ENCODE measurements at places on chromosomes 3 and 15.

DNA sequence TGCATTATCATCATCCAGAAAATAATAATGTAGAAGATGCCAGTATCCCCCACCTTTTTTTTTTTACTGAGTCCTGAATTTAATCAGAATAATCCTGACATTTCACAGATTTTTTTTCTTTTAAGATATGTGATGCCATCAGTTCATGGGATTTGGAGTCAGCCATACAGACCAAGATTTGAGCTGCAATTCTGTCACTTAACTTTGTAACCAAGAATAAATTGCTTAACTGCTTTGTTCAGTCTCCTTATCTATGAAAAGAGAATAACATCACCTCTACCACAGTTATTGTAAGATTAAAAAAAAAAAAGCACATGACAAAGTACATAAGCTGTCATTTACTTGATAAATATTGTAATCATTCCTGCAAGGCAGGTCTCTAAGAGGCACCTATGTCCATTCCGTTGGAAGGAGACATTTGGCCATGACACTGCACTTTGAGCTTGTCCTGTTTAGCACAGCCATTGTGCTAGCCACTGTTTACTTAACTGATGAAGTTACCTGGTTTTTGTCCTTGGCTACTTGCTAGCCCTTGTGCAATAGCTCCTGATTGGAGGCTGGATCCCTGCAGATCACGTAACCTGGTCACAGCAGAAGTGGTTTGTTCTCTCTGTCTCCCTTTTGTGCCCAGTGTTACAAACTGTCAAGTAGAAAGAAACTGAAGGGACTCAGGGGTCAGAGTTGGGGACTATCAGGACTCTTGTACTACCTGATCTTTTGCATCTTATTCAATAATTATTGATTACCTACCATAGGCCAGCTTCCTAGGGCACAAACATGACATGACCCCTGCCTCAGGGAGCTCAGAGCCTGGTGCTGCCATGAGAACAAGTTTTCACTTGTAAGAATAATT is 306.0 kb downstream of the WDR72 start:
- no peak for DNase-seq

DNA sequence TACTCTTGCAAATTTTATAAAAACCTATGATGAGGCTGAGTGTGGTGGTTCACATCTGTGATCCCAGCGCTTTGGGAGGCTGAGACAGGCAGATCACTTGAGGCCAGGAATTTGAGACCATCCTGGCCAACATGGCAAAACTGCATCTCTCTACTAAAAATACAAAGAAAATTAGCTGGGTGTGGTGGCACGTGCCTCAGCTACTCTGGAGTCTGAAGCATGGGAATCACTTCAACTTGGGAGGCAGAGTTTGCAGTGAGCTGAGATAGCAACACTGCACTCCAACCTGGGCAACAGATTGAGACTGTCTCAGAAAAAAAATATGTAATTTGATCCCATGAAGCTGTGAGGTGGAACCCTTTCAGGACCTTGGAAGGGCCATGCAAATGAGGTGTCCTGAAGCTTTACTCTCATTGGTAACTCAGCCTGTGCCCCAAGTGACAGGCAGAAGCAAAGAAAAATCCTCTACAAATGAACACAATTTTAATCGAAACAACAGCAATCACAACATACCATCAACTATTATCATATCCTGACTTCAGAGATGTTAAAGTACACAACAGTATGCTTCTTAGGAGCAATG is 84.6 kb upstream of the CDV3 start:
- no peak for DNase-seq

DNA sequence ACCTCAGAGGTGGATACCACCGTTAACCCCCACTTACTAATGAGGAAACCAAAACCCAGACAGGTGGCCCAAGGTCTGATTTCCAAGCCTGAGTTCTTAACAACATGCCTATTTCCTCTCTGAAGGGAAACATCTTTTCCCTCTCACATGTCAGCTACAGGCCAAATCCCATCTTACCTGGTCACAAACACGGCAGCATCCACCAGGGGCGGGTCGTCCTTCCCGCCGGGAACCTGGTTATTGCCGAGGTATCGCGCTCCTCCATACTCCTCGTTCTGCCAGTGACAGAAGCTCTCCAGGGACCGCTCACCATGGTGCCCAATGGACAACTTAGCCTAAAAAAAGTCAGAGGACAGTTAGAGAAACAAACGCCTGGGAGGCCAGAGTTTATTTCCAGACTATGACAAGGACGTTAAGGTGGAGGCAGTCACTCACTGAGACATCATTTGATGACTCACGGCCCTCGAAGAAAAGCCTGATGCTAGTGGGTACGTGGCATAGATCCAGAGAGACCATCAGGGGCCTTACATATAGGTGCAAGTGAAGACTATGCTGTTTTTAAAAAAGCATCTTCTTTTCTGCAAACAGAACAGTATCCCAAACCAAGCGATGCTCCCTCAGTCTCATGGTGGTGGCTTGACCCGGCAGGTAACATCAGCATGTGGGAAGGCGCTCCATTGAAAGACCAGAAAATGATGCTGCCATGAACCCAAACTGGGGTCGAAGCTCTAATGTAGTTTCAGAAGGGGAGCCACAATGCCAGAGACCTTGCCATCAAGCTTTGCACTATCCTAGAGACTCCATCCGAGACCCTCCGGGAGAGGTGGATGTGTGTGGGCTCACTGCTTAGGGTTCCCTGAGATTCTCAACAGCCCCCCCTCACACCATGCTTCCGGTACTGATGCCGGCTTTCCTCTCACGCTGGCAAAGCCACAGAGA is 80.2 kb downstream of the ADAMTS17 start:
- no peak for DNase-seq

GRCh38 chr3:8632402-8633237 is 12.0 kb downstream of the SSUH2 start:
- no peak for DNase-seq

GRCh38 chr3:197953881-197954280 is 3.9 kb downstream of the RPL35A start:
- no peak for DNase-seq

DNA sequence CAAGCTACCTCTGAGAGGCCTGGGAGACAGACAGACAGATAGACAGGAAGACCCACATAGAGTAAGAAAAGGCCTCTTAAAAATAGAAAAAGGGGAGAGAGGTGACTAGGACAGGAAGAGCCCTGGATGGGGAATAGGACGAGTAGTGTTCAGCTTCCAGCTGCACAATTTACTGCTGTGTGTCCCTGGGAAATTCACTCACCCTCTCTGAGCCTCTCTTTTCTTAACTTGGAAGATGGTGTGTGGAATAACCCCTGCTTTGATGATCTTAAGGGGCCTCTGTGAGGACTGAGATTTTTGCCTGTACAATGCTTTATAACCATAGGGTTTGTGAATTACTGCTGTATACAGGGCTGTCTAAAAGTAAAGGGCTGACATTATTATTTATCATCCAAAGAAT is 37.5 kb downstream of the FEM1B start:
- no peak for DNase-seq

DNA sequence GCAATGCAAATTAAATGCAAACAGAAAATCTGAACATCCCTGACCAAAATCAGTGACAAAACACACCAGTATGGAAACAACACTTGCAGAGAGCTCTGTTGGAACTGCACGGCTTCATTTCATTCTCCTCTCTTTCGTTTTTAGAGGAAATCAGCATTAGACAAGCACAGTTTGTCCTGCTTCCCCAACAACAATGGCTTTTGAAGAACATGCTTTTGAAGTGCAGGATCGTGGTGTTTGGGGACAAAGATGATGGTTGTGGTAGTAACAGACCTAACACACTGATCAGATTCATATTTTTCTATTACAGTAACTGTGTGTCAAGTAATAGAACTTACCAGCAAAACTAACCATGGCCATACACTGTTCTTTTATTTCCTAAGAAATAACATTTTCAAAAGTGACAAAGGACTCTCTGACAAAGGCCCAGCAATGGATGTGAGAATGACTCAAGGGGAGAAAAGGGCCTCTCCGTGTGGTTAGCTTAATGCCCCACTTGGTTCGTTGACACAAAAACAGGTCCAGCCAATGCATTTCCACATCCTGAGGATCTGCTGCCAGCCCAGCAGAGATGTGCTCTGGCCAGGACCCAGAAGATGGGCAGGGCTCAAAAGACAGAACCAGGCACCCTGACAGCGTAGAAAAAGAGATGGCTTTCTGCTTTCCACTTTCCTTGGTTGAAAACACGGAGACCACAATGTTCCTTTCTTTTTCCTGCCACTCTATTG is 84.1 kb downstream of the CCNL1 start:
- no peak for DNase-seq

GRCh38 chr3:30622790-30623189 is 16.4 kb downstream of the TGFBR2 start:
- DNase-seq: no peak

- DNase-seq: no peak
Measured at GRCh38 chr15:96252148-96252547, 78.4 kb upstream of the NR2F2 start.

DNA sequence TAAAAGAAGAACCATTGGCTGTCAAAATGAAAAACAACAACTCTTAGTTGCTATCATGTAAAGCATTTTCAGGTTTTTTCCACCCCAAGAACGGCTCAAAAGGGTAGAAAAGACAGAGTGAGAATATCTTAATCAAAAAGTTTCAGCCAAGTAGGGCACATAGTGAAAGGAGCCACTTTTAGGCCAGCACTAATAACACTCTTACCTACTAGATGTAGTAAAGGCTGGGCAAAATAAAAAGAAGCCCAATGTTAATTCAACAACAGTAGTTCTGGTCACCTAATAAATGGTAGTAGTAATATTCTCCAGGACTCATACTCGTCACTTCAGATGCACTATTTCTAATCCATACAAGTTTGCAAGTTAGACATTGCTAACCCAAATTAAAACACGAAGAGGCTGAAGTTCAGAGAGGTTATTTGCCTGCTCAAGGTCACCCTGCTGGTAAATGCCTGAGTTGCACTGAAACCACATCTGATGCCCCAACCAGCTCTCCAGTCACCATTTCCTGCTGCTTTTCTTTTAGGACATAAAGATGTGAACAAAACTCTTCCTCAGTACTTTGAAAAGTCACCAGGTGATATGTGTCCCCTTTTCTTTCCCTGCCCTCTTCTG is 7.5 kb downstream of the GOLIM4 start:
- no peak for DNase-seq

DNA sequence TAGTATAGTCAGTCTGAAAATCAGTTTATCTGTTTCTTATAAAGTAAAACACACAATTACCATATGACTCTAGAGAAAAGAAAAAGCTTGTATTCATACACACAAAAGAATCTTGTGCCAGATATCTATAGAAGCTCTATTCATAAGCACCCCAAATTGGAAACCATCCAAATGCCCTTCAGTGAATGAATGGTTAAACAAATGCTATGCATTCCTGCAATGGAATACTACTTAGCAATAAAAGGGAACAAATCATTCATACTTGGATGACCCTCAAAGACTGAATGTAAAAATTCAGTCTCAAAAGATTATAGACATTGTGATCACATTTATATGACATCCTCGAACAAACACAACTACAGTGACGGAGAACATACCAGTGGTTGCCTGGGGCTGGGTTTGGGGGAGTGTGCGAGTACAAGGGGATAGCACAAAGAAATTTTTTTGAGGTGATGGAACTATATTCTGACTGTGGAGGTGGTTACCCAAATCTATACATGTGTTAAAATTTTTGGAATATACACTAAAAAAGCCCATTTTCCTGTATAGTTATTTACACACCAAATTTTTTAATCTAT is 680.6 kb downstream of the NTRK3 start:
- no peak for DNase-seq

- peak; percentile 74 for DNase-seq
Measured at GRCh38 chr15:99631255-99631654, 65.5 kb downstream of the MEF2A start.

- DNase-seq: no peak
Measured at GRCh38 chr3:164539215-164539614, 539.1 kb downstream of the SI start.

DNA sequence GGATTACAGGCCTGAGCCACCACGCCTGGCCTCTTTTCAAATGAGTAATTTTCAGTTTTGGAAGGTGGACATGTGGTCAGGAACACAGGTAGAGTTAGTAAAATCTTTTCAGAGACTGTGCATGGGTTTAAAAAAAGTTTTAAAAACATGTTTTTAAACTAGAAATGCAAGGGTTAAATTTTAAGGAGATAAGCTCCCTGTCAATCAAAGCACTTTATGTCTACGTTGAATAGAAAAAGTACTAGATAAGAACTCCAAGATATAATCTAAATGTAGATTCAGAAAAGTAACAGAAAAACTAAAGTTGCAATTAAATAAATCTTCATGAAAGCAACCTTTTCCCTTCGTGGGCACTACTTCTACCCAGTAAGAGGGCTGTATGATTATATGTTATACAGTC is 131.7 kb downstream of the CLASP2 start:
- DNase-seq: no peak

DNA sequence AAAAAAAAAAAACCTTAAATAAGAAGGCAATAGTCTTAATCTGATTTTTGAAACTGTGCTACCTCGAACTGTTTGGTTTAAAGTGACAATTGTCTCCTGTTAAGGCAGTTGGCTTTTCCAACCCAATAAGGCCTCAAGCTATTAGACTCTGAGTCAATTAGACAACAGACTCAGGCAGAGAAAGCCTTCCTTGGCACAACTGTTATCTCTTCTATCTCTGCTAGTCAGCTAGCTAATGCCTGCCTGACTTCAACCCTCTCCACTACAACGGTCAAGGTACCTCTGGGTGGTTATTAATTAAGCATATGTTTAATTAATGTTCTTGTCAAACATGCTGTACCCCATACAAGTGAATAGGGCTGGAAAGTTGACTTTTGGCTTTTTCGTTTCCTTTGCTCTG is 110.2 kb upstream of the NLGN1 start:
- DNase-seq: no peak

- DNase-seq: no peak
Measured at GRCh38 chr3:73030073-73030597, 31.3 kb upstream of the EBLN2 start.

DNA sequence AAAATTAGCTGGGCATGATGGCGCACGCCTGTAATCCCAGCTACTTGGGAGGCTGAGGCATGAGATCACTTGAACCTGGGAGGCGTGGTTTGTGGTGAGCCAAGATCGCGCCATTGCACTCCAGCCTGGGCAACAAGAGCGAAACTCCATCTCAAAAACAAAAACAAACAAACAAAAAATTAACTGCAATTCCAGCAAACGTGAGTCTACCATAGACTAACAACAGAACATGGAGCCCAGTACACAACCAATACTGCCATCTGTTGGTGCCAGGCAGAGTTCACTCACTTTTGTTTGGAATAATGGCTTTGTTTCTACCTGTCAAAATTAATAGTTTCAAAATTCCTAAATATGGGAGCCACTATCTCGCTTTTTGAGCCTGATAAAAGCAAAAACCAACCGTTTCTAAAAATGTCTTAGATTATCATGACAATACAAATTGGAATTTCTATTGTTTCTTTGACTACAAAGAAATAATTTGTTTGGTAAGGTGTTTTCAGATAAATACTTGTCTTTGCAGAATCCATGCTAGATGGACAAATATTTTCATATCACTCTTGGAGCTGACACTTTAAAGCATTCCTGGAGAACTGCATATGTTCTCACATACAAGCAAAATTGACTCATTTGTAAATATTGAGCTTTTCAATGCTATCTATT is 45.0 kb downstream of the GPR176 start:
- no peak for DNase-seq

DNA sequence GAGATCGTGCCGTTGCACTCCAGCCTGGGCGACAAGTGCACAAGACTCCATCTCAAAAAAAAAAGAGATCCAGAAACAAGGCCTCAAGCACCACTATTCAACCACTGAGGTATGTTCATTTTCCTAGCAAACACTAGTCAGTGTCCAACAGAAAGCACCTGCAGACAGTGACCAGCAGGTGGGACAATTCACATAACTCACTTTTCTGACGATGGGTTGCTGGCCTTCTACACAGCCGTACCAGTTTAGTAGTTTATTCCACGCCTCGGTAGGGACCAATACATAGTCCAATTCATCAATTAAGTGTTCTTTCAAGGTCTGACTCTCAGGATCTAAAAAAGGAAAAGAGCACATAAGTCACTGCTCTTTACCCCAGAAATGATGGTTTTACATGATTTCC is 12.4 kb downstream of the USP4 start:
- DNase-seq: no peak

All from bone marrow (tissue), 2 donors.